ENCODE measurements at places on chromosomes 11 and 22. TPM values are rescaled to one million over a fixed set of nuclear protein-coding genes. Genes with fewer than 3 reads are reported as not detected.

- no peak for DNase-seq
These were observed 80.5 kb upstream of the GNAZ start for GRCh38 chr22:22989856-22990255.

- DNase-seq, result no peak
These were observed 113.0 kb upstream of the SYT13 start for GRCh38 chr11:45399166-45399565.

DNA sequence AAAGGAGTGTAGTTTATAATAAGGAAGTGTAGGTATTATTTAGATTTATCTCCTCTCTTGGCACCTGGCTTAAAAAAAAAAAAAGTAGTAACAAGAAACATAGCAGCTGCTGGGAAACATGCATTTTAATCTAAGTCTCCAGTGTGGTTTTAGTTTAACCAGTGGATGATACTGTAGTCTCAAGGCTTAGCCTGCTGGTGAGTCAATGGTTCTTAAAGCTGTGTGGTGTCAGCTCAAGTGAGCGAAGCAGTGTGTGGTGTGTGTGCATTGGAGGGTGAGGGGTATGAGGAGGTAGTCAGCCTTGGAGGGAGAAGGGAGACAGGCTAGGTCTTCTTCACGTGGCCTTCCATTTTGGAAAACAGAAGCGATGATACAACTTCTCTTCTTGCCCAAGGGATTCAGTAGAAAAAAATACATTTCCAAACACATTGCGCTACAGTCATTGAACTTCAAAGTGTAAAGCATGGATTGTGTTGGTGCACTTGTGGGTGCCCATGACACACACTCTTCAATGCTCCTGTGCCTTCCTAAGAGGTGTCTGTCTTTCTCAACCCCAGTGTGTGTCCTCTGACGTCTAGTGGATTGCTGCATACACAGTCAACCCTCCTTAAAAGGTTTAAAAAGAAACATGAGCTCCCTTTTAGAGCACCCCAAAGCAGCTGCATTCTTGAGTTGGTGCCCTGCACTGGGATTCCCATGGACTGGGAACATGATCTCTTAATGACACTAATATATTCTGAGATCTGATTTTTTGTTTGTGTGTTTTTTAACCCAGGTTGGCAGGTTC lies 40.1 kb downstream of the ZBTB16 start:
- DNase-seq, result no peak

DNA sequence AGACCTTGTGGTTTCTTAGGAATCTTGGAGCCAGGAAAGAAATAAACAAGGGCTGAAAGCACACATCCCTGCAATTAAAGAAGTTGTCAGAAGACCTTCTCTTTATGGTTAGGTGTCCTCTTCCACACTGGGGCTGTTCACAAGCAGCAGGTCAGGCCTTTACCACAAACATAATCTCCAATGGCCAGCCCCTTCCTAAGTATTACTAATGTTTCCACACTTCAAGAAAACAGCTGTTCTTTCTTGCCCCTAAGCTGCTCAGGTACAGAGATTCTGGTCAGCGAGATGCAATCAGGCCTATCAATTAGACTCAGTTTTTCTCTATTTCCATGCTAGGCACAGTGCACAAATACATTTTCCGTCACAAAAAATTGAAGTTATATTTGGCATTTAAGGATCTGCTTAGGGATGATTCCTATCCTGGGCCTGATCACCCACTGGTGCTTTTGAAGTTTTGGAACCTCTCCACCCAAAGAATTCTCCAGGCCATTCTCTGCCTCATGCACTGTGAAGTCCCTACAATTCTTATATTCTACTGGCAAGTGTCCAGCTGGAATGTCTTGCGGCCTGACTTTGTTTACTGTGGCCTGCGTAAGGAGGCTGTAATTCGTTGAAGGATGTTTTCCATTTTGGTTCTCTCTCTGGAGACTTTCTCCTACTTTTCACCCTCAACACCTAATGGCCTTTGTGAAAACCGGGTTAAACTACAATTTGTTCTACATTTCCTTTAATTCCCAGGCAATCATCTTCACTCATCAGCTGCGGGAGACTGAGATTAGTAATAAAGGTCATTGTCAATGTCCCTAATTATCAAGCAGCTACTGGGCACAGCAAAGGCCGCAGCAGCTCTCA lies 5.1 kb downstream of the PRAME start:
- no peak for DNase-seq

- no peak for DNase-seq
These were observed 133.4 kb downstream of the SPON1 start for GRCh38 chr11:14095882-14096281.

DNA sequence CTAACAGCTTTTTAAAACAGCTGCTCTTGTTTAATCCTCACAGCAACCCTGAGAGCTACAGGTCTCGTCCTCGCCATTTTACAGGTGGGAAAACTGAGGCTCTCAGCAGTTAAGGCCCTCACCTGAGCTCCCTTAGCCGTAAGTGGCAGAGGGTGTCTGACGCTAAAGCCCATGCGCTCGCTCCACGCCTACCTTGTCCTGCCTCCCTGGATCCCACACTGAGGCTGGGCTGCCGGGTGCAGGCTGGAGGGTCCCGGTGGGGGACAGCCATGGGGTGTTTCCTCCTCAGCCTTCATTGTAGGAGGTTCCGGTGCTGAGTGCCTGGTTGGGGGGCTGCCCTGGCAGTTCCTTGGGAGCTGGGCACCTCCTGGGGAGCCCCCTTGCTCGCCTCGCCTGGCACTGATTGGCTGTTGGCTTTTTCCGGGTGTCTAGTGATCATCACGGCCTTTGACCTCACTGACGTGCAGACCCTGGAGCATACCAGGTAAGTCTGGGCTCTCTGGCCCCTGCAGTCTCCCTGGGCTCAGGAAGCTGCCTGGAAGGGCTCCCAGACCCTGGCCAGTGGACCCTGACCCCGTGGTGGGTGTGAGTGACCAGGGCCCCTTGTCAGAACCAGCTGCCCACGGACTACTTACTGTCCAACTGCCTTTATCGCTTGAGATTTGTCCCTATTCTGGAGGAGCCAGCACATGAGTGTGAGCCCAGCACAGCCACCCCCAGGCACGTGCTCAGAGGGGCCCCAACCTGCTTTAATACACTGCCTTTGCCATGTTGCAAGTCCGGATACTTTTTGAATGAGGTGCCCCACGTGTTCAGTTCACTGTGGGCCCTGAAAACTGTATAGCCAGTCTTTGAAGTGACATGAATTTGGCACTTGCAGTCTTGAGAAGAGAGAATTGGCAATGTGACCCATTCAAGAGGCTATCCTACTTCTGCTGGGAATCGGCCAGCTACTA lies 12.6 kb downstream of the RAB36 start:
- no peak for DNase-seq

- no peak for DNase-seq
These were observed 202.7 kb upstream of the MPPED2 start for GRCh38 chr11:30788849-30789248.

GRCh38 chr22:25153961-25154666 lies 45.5 kb upstream of the CRYBB3 start:
- DNase-seq, result peak; percentile 64

GRCh38 chr11:64337538-64338249 lies 2.3 kb upstream of the CCDC88B start:
- DNase-seq, result no peak

GRCh38 chr22:42357221-42357620 lies 75.0 kb downstream of the NFAM1 start:
- DNase-seq, result no peak

DNA sequence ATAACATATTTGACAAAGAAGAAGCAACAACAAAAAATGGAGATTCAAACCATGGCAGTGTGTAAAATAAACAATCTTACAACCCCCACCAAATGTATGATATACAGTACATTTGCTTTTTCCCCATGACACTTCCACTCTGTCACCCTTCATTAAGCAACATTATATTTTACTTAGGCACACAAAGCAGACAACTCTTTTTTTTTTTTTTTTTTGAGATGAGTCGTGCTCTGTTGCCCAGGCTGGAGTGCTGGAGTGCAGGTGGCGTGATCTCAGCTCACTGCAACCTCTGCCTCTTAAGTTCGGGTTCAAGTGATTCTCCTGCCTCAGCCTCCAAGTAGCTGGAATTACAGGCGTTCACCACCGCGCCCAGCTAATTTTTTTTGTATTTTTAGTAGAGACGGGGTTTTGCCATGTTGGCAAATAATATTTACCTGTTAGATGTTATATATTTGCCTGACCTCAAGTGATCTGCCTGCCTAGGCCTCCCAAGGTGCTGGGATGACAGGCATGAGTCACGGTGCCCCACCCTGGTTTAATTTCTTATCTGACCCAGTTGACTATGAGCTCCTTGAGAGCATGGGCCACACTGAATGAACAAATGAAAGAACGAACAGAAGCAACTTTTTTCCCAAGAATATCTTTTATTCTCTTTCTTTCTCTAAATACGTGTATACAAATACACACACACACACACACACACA lies 5.5 kb upstream of the PCF11 start:
- no peak for DNase-seq

DNA sequence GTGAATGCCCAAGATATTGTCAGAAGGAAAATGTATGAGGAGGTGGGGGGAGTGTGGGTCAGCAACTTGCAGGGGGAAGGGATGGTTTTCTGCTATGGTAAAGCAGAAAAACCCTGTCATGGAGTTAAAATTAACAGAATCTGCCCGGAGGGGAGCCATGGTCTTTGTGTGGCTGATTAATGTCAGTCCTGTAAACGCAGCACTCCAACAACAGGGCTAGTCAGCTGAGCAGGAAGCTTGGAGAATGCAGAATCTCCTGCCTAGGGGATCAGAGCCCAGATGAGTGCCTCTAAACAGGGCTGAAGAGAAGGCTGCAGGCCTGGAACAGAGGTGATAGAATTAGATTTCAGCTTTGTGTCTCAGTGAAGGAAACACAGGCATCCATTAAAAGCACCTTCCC lies 140.9 kb upstream of the MTNR1B start:
- no peak for DNase-seq

- DNase-seq, result peak; percentile 9
These were observed 56.0 kb upstream of the SHISAL1 start for GRCh38 chr22:44368611-44369292.

DNA sequence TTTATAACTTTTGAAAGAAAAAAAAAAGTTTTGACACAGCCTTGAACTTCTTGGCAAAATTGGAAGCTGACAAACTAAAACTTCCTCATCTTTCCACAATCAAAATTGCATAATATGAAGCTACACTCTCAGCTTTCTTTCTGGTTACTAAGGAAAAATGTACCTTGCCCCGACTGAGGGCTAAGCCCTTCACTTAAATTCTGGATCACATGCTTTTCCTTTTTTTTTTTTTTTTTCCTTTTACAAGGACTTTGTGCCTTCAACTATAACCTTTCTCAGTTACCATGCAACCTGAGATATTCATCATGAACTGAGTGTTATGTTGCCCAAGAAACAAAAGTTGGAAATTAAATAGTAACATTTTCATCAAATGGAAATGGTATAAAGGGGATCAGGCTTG lies 188.5 kb upstream of the CARD18 start:
- no peak for DNase-seq

The NLRP14 gene
- not detected for total RNA-seq

The TUT1 gene
- 14.7 TPM for total RNA-seq

The SSTR3 gene
- total RNA-seq, result not detected

The NPAS4 gene
- total RNA-seq, result not detected
